ENCODE measurements at places on chromosomes 2 and 18.

- DNase-seq: no peak
Measured at GRCh38 chr2:20397811-20398447, 47.3 kb upstream of the PUM2 start.

GRCh38 chr2:164205347-164205746 is 415.9 kb downstream of the GRB14 start:
- peak; percentile 11 for DNase-seq

GRCh38 chr18:64402636-64403035 is 253.7 kb upstream of the LINC00305 start:
- DNase-seq: no peak

- no peak for DNase-seq
Measured at GRCh38 chr2:160050147-160050546, 12.3 kb downstream of the PLA2R1 start.

GRCh38 chr2:206127656-206128055 is 31.6 kb downstream of the NDUFS1 start:
- no peak for DNase-seq

- no peak for DNase-seq
Measured at GRCh38 chr2:172582656-172583055, 26.8 kb downstream of the PDK1 start.

GRCh38 chr2:197939787-197940186 is 135.4 kb downstream of the PLCL1 start:
- DNase-seq: no peak

GRCh38 chr2:200321780-200322534 is 15.5 kb downstream of the SPATS2L start:
- DNase-seq: no peak

DNA sequence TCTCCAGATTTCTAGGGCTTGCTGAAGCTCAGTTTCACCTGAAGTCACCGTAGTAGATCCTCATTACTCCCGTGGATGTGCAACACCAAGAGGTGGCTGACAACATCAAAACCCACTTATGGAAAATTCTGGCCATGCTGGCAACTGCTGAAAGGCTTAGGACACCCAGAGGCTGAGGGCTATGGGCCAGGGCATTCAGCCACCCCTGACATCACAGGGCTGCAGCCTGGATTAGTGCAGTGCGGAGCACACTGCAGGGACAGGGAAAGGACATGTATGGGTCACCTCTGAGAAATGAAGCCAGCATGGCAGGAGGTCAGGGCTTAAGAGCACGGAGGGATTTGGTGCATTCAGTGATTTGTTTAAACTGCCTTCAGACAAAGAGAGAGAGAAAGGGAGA is 300.6 kb downstream of the TDRD15 start:
- DNase-seq: no peak

All from retinal pigment epithelial cell (primary cell).